Fibroblast of upper back skin (primary cell): ENCODE measurements at places on chromosomes 6 and 20.

- no peak for DNase-seq
Measured at GRCh38 chr6:40485300-40485699, 101.9 kb downstream of the LRFN2 start.

- DNase-seq = no peak
Measured at GRCh38 chr6:1910621-1911407, 301.1 kb downstream of the FOXC1 start.

DNA sequence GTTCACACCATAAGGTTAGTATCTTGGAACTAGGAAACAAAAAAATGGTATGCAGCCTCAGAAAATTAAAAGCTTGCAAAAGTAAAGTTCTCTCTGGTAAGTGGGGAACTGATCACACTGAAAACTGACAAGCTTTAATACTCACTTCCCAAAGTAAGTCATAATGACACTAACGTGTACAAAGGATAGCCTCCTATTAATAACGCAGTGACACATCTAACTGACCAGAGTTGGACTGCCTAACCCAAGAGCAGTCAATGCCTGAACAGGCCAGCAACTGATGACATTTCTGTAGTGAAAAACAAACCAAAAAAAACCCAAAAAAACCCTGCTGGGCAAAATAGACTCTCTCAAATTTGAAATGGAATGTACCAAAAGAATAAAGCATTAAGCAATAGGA lies 30.7 kb downstream of the CHD6 start:
- no peak for DNase-seq

DNA sequence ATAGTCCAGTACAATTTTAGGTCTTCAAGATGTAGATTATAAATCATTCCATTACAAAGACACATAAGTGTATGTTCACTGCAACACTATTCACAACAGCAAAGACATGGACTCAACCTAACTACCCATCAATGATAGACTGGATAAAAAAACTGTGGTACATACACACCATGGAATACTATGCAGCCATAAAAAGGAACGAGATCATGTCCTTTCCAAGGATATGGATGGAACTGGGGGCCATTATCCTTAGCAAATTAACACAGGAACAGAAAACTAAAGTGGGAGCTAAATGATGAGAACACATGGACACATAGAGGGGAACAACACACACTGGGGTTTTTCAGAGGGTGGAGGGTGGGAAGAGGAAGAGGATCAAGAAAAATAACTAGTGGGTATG lies 6.3 kb downstream of the RTN4IP1 start:
- DNase-seq = no peak

DNA sequence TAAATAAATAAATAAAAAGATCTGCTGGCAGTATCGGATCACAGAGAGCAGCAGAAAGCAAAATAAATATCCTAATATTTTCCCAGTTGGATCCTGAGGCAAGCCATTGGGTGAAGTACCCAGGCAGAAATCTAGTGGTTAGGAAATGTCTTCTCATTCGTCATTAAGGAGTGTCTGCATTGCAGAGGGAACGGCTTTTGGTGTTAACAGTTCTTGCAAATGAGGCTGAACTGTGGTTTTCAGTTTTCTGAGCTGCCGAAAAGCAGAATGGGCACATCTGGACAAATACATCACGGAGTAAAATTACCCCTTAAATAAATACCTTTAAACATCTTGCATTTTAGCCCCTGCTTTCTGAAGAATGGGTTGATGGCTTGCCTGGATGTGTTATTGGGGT lies 82.3 kb upstream of the MPC1 start:
- peak; percentile 16 for DNase-seq

DNA sequence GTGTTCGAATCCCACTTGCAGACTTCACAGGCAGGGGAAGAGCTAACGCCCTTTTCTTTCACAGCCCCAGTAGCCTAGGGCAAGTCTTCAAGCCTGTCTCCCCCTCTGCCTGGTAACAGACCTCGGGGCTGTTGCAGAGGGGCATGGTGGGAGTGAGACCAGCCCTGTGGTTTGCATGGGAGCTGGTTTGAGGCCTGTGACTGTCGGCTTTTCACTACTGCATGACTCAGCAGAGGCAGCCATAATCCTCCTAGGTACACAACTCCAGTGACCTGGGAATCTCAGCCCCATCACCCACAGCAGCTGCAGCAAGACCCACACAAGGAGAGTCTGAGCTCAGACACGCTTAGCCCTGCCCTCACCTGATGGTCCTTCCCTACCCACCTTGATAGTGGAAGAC lies 55.3 kb upstream of the POPDC3 start:
- no peak for DNase-seq

DNA sequence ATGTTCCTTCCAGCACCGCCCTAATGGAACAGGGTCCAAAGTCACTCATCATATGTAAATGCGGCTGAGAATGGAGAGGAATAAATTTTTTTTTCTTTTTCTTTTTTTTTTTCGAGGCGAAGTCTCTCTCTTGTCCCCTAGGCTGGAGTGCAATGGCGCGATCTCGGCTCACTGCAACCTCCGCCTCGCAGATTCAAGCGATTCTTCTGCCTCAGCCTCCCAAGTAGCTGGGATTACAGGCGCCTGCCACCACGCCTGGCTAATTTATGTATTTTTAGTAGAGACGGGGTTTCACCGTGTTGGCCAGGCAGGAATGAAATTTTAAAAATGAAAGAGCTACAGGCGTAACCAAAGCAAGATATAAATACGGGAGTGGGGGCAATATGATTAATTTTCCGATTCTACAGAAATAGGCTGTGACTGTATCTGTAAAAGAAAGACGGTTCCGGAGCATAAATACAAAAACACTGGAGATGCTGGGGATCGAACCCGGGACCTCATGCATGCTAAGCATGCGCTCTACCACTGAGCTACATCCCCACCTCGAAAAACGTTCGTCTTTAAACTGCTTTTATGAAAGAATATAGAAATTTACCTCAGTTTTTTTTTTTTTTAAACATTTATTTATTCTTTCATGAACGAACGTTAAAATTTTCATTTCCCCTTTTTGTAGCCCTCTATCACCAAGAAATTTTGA lies 132.2 kb downstream of the GPX5 start:
- peak; percentile 59 for DNase-seq

- no peak for DNase-seq
Measured at GRCh38 chr20:36150847-36151539, 3.5 kb upstream of the EPB41L1 start.
